H7 (cell line): ENCODE measurements at places on chromosomes 12 and 14.

GRCh38 chr12:107351713-107352112, 258.4 kb upstream of the CRY1 start:
- no peak for DNase-seq

- no peak for DNase-seq
Measured at GRCh38 chr14:68719634-68720384, 73.1 kb downstream of the ZFP36L1 start.

DNA sequence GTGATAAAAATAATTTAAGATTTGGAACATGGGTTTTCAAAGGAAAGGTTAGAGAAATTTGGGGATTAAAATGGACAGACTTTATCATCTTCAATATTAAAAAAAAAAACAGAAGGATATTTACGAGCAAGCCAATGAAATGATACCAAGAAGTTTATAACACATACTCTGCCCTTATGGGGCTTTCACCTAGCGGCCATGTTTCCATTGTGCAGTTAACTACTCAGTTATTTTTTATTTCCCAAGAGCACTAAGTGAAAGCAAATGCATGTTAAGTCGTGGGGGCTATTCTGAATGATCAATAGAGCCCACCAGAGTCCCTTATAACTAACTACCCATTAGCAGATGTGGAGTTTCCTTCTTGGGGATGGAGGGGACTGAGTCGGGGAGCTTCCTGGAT, 53.9 kb downstream of the ETV6 start:
- DNase-seq, result no peak

GRCh38 chr14:63770187-63770807, 42.4 kb upstream of the SGPP1 start:
- peak; percentile 57 for DNase-seq

- DNase-seq, result no peak
Measured at GRCh38 chr12:99454539-99455172, 192.9 kb upstream of the GARIN6 start.
